ENCODE measurements at places on chromosomes 7 and 10.

GRCh38 chr10:8066124-8066523, 11.6 kb downstream of the GATA3 start:
- DNase-seq = no peak

- no peak for DNase-seq
These were observed 124.0 kb downstream of the AOAH start for GRCh38 chr7:36600314-36600682.

DNA sequence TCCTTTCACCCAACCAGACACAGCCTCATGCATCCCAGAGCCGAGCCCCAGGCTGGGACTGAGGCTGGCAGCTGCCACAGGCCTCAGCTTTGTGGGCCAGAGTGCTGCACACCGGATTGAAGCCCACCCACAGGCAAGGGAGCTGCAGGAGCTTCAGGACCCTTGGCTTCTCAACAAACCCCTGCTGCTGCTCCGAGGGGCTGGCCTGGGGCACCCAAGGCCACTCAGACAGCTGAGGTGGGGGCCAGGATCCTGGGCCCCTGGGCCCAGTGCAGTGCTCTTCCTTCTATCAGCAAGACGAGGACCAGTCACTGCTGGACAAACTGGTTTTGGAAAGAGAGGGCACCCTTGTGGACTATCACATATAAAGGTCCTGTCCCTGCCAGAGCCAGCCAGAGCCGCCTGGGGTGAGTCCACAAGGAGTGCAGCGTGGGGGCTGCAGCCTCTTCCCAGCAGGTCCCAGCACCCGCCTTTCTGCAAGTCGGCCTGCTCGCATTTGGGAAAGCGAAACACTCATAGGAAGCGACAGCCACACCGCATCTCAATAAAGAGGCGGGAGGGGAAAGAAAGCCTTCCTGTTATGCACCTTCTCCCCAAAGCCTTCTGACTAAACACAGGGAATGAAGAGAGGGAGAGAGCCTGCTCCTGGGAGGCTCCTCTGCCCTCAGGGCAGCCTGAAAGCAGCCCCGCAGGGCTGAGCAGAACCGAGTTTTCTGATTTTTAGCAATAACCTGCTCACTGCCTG, 9.5 kb upstream of the TCERG1L start:
- no peak for DNase-seq

DNA sequence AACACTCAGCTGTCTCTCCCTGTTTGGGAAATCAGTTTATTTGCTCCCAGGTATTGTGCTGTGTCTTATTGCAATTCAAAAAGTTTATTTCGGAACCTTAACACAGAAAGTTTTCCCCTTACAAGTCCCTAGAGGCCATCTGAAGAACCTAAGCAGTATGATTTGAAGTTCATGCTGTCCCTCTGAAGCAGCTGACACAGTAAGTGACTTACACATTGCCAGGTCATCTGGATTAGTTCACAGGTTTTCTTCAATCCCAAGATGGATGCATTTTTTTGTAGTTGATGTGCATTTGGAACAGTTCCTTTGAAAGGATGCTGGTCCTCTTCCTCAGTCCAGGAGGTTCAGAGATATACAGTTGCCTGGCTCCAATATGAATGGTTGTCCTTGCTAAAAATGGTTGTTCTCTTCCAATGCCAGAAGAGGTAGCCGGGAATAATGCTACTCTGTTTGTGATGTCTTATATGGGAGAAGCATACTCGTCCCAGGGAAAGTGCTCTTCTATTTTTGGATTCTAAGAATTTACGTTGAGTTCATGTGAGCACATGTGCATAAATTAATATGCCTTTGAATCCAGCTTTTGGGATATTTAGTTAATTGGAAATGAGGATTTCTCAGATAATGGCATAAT, 183.5 kb upstream of the PHYHIPL start:
- no peak for DNase-seq

All from uterus (tissue), 4 donors.